ENCODE measurements at places on chromosomes 7 and 10.

DNA sequence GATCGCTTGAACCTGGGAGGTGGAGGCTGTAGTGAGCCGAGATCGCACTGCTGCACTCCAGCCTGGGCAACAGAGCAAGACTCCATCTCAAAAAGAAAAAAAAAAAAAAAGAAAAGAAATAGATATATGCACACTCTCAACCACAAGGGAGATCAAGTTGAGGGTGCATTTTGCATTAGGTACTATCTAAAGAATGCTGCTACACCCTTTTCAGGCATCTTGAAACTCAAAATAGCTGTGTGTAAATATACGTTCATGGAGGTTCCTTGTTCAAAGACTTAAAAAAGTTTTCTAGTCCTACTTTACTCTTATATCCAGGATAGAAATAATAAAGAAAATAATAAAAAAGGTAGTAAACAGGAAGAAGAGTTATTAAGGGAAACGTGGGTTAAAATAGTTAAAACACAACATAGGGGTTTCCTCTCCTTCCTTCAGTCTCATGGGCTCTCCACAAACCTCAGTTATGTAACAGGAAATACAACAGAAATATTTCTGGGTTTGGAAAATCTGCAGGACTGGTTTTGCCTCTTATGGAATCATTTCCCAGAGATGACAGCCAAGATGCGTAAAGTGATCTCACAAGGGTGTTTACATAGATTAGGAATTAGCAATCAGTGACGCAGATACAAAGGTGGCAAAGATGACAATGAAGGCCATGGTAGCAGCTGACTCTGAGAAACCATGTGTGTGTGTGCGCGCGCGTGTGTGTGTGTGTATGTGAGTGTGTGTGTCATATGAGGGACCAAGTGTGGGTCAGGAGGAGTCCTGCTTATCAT is 15.1 kb downstream of the STEAP4 start:
- no peak for DNase-seq
- H3K36me3 ChIP-seq = no peaks in the 10 kb centered on the region
- H3K27ac ChIP-seq = no peak overlapping the region
- H3K4me3 ChIP-seq = no peak overlapping the region
- no peaks in the 10 kb centered on the region for H3K27me3 ChIP-seq

DNA sequence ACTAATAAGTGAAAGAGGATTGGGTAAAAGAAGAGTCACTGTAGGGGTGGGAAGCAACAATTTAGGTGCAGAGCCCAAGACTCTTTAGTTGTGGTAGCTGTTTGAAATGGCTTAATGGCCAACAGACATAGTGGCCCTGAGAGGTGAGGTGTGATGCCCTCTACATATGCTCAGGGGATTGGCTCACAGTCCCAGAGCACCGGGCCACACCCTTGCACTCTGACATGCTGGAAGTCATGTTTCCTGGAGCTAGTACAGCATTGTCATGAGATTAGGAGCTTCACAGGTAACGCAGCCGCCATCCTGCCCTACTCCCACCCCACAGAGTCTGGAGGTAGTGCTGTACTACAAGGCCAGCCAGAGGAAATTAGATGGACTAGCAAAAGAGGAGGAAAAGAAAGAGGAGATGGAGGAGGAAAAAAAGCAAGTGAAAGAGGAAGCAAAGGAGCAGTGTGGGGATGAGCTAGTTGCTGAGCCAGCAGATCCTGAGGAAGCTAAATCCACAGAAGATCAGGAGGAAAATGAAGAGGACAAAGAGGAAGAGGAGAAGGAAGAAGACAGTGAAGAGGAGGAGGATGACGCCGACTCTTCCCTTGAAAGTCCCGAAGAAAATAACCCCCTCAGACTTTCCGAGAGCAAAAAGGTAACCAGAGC is 14.8 kb upstream of the FLNC start:
- H3K27ac ChIP-seq = no peak overlapping the region
- peaks cover 3% of the 10 kb centered on the region for H3K4me1 ChIP-seq
- peaks cover 14% of the 10 kb centered on the region for H3K27me3 ChIP-seq
- DNase-seq = no peak
- H3K4me3 ChIP-seq = no peak overlapping the region
- H3K36me3 ChIP-seq = no peaks in the 10 kb centered on the region

DNA sequence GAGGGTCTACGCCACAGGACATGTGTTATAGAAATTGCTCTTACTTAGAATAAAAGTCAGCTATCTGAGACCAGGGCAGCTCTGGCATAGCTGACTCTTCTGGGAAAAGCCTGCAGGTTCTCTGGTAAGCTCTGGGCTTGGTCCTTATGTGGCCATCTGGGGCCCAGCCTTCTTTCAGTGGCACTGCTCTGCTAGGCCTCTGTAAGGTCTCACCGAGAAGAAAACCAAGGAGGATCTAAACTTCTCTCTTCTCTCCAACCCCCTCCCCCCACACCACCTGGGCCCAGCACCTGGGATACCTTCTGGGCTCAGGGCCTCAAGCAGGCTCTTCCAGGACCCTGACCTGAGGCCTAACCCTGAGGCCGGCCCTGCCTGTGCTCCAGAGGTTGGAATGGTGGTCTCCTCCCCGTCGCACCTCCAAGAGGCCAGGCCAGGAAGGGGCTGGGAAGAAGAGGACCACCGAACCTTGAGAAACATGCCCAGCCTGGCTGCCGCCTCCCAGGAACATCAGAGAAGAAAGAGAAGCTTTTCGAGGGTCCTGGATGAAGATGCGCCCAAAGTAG is 323.6 kb downstream of the GFRA1 start:
- DNase-seq = no peak
- H3K4me3 ChIP-seq = no peak overlapping the region
- no peaks in the 10 kb centered on the region for H3K27me3 ChIP-seq
- H3K36me3 ChIP-seq = no peaks in the 10 kb centered on the region
- H3K4me1 ChIP-seq = no peaks in the 10 kb centered on the region

DNA sequence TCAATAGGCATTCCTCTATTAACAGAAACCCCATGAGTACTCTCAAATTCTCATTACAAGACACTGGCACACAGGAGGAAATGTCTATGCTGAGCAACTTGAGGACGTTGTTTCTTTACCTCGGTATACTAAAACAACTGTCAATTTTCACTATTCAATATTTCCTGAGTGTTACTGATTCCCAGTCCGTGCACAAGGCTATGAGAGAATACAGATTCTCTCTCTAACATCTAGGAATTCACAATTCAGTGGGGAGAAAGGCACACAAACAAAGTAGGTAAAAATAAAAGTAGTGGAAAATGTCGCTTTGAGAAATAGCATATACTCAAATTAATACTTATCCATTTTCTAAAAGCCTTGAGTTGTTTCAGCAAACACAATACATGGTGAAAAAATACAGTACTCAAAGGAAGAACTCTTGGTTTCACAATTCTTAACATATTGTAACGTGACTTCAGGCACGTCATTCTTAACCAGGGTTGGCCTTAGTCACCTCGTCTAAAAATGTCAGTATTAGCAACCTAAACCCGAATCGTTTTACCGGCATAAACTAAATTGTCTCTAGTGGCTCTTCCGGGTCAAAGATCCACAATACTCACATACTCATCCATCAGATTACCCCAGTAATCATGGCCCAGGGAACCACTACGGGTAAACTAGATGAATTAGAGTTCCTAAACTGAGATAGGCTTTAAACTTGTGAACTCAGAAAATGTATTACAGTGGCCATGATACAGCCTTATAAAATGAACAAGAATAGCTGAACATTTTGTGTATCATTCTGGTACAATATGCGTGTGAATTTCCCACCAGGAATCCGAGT is 1.5 kb downstream of the IPMK start:
- peak overlapping the region; percentile 98 for H3K4me3 ChIP-seq
- no peaks in the 10 kb centered on the region for H3K27me3 ChIP-seq

DNA sequence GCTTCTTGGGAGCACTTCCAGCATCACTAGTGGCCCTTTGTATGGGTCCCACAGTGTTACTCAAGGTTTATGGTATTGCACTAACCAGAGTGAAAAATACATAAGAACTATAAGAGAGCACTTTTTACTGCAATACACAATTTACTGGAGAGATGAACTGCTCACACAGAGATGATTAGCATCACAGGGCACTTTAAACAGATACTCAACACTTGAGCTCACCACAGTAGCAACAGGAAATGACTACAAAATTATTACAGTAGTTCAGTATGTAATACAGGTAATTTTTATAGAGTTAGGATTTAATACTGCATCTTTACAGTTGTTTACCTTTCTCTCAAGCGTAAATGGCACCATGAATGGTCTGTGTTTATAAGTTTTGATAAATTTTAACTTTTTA is 68.2 kb upstream of the CDK1 start:
- H3K4me3 ChIP-seq = no peak overlapping the region
- H3K27me3 ChIP-seq = peaks cover 1% of the 10 kb centered on the region

DNA sequence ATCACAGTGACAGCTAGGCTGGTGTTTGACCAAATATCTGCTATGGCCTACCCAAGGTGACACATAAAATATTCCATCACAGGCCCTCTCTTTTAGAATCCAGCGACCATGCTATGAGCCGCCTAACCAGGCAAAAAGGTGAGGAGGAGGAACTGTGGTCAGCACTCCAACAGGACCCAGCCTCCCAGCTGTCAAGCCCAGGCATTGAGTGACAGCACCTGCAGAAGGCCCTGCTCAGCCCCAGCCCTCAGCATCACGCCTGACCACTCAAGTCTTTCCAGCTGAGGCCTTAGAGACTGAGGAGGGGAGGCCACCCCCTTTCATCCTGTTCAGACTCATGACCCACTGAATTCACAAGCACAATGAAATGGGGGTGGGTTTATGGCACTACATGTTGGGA is 43.0 kb downstream of the CXCL12 start:
- H3K4me1 ChIP-seq = no peaks in the 10 kb centered on the region
- H3K27me3 ChIP-seq = no peaks in the 10 kb centered on the region
- H3K27ac ChIP-seq = no peak overlapping the region

GRCh38 chr10:69630651-69631400 is 779 bp downstream of the FAM241B start:
- peaks cover 2% of the 10 kb centered on the region for H3K4me1 ChIP-seq
- no peaks in the 10 kb centered on the region for H3K36me3 ChIP-seq
- H3K4me3 ChIP-seq = peak overlapping the region; percentile 25
- H3K27me3 ChIP-seq = no peaks in the 10 kb centered on the region
- no peak overlapping the region for H3K27ac ChIP-seq

- H3K36me3 ChIP-seq = peaks cover 78% of the 10 kb centered on the region
- no peak for DNase-seq
- H3K4me3 ChIP-seq = peak overlapping the region; percentile 31
These were observed 35.1 kb downstream of the FHIP2A start for GRCh38 chr10:114856544-114857287.

DNA sequence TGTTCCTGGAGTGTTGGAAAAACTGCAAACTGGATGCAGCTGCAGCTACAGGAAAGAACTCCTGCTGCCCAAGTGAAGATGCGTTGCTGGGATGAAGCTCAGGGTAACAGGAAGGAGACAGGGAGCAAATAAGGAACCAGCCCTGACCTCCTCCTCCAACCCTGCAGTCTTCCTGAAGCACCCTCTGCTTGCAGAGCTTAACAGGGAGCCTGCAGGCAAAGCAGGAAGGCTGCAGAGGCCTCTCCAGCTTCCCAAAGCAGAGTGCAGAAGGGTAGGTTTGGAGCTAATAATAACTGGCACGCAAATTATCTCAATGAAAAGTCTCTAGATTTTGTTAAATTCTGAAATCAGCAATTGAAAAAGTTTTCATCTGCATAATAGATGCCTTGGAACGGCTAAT is 92.5 kb downstream of the SORCS1 start:
- no peaks in the 10 kb centered on the region for H3K27me3 ChIP-seq
- H3K27ac ChIP-seq = no peak overlapping the region

GRCh38 chr7:28596245-28596935 is 184.1 kb downstream of the CREB5 start:
- no peaks in the 10 kb centered on the region for H3K4me1 ChIP-seq
- H3K36me3 ChIP-seq = no peaks in the 10 kb centered on the region
- H3K27me3 ChIP-seq = no peaks in the 10 kb centered on the region
- H3K27ac ChIP-seq = no peak overlapping the region

GRCh38 chr7:39069031-39069430 is 91.3 kb downstream of the POU6F2 start:
- no peak overlapping the region for H3K4me3 ChIP-seq
- H3K27me3 ChIP-seq = no peaks in the 10 kb centered on the region
- no peak for DNase-seq
- H3K4me1 ChIP-seq = no peaks in the 10 kb centered on the region
- no peaks in the 10 kb centered on the region for H3K36me3 ChIP-seq

- DNase-seq = peak; percentile 72
- peaks cover 14% of the 10 kb centered on the region for H3K36me3 ChIP-seq
- H3K27ac ChIP-seq = peak overlapping the region; percentile 82
- H3K27me3 ChIP-seq = no peaks in the 10 kb centered on the region
- no peak overlapping the region for H3K4me3 ChIP-seq
These were observed 107.2 kb upstream of the LYZL2 start for GRCh38 chr10:30736685-30737232.

GRCh38 chr10:112160834-112161233 is 22.7 kb downstream of the GPAM start:
- no peak overlapping the region for H3K4me3 ChIP-seq
- no peaks in the 10 kb centered on the region for H3K27me3 ChIP-seq
- peaks cover 31% of the 10 kb centered on the region for H3K36me3 ChIP-seq
- H3K4me1 ChIP-seq = no peaks in the 10 kb centered on the region

GRCh38 chr7:79570903-79571302 is 117.4 kb upstream of the MAGI2 start:
- no peak for DNase-seq
- no peaks in the 10 kb centered on the region for H3K4me1 ChIP-seq
- H3K36me3 ChIP-seq = no peaks in the 10 kb centered on the region
- no peak overlapping the region for H3K27ac ChIP-seq

DNA sequence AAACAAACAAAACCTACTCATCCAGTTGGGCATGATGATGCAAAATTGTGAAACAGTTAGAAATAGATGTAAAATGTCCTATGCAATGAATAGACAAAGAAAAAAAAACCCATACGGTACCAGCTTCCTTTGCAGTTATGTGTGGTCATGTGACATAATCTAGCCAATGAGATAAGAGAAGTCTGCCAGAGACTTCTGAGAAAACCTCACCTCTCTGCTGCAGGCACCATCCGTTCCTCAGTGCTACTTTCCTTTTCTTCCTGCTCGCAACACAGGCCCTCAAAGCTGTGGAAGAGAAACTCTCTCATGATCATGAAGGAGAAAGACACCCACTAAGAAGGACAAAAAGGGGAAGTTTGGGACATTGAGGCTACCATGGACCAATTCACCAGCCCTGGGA is 76.8 kb upstream of the CARD11 start:
- H3K4me3 ChIP-seq = peak overlapping the region; percentile 36
- H3K27me3 ChIP-seq = peaks cover 8% of the 10 kb centered on the region
- peak overlapping the region; percentile 85 for H3K27ac ChIP-seq
- H3K4me1 ChIP-seq = peaks cover 60% of the 10 kb centered on the region
- peaks cover 51% of the 10 kb centered on the region for H3K36me3 ChIP-seq
- peak; percentile 65 for DNase-seq

Data from activated CD4-positive, alpha-beta memory T cell treated with anti-CD3 and anti-CD28 coated beads, Interleukin-2, amount 10 ng/mL, durations not matched to agents 7 days and 5 days (primary cell).